AG04449 (cell line): ENCODE measurements at places on chromosomes 7 and 10.

DNA sequence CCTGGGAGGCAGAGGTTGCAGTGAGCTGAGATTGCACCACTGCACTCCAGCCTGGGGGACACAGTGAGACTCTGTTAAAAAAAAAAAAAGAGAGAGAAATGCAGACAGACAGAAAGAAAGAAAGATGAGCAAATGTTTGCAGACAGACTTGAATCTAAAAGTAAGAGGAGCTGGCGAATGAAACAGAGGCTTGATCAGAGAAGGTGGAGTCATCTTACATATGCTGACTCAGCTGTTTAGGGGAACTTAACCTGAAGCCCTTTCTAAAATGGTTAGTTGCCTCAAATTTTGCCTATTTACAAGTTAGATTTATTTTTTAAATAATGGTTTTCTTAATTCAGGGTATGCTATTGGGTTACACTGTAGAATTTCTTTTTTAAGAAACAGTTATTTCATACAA, 5.4 kb downstream of the FAM171A1 start:
- no peak for DNase-seq

GRCh38 chr10:15227611-15228372, 59.3 kb upstream of the NMT2 start:
- no peak for DNase-seq

DNA sequence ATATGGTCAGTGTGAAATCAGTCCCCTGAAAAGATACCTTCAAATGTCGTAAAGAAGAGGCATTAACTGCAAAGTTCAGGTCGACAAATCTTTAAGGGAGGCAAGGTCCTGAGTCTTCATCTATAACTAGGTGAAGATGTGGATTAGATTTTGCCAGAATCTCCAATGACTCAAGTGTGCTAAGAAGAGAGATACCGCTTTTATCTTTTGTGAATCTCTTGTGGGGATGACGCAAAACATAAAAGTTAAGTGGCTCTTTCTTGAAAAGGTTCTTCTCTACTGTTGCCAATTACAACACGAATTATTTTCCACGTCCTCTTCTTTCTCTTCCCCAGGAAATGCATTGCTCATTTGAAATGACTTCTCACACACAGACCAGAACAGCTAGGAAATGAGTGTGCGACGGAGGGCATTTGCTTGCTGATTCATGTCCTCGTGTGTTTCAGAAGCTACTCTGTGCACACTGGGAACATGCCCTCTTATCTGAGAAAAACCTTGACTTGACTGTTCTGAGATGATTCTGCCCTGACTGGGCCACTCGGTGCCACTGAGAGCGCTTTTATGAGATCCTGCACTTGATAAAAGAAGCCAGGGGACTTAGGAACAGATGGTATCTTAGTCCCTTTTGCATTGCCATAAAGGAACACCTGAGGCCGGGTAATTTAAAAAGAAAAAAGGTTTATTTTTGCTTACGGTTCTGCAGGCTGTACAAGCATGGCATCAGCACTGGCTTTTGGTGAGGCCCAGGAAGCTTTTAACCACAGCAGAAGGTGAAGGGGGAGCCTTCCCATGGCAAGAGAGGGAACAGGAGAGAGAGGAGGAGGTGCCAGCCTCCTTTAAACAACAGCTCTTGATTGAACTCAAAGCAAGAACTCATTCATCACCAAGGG, 169.5 kb upstream of the PFKP start:
- no peak for DNase-seq

DNA sequence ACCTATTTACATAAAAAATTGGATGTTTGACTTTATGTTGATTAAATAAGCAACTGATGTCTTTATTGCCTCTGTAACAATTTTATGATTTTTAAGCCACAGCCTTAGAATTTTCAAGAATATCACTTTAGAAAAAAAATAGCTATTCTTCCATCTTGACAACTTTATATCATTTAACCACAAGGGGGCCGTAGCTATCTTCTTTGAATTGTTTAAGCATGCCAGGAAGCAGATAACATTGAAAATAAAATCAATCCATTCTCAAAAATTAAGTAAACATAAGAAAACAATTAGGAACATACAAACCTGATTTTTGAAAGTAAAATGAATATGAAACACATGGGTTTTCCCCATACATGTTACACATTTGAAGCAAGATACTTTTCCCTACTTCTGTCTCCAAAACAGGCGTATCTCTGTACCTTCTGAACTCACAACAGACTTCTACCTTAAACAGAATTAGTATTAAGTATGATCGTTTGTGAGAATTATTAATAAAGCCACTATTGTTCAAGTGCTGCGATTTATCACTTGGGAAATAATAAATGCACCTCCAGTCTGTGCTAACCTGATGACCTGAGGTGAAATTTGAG, 209.0 kb downstream of the CACNA2D1 start:
- no peak for DNase-seq

DNA sequence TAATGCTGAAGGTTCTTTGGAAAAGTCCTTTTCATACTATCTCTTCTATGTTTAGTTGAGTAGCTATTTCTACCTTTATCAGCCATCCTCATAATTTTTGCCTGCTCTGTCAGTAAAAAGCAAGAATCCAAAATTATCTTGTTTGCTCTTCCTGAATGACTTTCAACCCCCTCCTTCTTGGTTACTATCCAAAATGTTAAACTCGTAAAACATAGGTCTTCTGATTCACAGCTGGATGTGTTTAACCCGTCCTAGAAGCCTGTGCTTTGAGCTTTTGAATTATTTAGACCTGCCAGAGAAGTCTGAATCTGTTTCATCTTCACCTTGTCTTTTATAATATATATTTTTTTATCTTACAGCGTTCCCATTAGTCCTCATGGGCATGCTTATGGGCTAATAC, 136.4 kb upstream of the MDFIC start:
- no peak for DNase-seq

- DNase-seq: no peak
Measured at GRCh38 chr10:35416619-35417312, 80.5 kb downstream of the CCNY start.
